ENCODE measurements at places on chromosomes 11 and 22.

DNA sequence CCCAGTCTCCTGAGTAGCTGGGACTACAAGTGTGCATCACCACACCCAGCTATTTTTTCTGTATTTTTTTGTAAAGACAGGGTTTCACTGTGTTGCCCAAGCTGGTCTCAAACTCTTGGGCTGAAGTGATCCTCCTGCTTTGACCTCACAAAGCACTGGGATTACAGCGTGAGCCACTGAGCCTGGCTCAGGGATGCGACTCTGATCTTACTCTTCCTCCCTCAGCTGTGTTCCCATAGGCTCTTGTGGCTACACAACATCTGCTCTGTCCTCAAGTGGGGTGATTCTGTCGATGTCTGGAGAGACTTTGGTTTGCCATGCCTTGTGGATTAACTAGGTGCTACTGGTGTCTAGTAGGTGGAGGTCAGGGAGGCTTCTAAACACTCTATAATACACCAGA, 127.0 kb upstream of the SERPIND1 start:
- DNase-seq = no peak

GRCh38 chr11:46505741-46506482, 87.9 kb downstream of the AMBRA1 start:
- DNase-seq = no peak

DNA sequence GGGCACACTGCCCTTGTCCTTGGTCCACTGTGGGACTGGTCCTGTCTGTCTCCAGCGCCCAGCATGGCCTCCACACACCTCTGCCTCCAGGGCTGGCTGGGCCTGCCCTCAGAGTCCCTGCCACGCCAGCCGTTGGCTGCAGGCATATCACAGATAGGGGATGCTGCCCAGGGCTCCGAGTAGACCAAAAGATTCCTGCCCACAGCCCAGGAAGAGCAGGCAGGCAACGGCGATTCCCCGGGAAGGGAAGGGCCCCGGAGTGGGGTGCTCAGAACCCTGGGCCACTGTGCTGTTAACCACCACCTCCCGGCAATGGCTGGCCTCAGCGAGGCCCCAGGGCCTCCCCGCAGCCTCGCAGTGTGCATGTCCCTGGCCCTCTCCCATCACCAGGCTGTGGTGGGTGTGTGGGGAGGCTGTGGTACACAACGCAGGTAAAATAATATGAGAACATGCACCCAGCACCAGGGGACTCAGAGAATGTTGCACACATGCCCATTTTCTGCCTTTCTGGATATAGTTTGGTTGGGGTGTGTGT, 2.2 kb downstream of the IFITM5 start:
- DNase-seq = no peak

DNA sequence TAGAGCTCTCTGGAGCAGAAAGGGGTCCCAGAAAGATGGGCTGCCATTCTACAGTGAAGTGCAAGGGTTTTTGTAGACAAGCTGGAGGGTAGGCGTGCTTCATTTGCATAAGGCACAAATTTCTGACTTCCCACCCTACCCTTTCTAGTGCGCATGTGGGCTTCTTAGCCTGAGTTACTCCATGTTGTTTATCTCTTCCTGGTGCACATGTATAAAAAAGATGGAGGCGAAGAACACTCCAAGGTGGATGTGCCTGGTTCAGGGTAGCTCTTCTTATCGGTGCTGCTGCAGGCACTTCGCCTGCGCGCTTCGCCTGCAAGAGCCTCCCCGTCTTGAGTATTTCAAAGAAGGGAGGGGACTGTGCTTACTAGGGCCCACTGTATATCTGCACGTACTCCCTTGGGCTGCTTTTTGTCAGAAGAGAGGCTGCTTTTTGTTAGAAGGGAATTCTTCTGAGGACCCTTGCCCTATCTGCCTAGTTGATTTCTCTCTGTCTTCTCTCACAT, 1047.3 kb upstream of the CNTN5 start:
- no peak for DNase-seq

DNA sequence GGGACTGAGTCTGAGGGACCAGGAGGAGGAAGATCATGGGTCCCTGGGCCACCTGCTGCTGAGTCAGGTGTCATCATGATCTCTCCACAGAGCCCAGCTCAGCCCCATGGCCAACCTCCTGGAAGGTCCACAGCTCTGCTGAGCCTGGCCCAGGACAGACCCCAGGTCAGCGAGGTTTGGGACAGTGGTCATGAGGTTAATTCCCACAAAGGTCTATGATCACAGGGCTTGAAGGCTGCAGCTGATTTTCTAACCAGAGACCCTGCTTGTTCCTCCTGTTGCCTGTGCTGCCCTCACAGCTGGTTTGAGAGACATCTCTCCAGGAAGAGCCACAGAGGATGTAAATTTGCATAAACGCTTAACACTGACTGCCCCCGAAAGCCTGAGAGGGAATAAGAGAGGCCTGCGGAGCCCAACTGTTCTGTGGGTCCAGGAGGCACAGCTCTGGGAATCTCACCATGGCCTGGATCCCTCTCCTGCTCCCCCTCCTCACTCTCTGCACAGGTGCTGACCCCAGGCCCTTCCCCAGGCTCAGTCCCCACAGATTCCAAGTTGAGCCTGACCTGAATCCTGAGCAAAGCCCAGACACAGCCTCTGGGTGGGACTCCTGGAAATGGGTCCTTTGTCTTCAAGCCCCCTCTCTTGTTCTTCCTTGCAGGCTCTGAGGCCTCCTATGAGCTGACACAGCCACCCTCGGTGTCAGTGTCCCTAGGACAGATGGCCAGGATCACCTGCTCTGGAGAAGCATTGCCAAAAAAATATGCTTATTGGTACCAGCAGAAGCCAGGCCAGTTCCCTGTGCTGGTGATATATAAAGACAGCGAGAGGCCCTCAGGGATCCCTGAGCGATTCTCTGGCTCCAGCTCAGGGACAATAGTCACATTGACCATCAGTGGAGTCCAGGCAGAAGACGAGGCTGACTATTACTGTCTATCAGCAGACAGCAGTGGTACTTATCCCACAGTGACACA, 102.8 kb downstream of the GGTLC2 start:
- no peak for DNase-seq

DNA sequence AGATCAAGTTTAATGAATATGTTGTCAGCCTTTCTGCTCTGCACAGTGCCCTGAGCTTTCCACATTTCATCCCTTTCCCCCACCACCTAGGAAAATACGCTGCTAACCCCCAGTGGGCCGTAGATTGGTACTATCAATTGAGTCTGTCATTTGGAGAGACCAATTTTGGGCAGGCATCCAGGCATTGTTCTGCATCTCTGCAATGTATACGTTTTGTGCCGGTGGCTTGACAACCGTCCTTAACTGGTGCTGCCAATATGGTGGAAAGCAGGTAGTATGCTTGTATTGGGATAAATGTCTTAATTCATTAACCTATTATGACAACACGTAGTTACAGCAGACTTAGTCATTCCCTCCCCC, 1.3 kb downstream of the ELMOD1 start:
- DNase-seq = no peak

DNA sequence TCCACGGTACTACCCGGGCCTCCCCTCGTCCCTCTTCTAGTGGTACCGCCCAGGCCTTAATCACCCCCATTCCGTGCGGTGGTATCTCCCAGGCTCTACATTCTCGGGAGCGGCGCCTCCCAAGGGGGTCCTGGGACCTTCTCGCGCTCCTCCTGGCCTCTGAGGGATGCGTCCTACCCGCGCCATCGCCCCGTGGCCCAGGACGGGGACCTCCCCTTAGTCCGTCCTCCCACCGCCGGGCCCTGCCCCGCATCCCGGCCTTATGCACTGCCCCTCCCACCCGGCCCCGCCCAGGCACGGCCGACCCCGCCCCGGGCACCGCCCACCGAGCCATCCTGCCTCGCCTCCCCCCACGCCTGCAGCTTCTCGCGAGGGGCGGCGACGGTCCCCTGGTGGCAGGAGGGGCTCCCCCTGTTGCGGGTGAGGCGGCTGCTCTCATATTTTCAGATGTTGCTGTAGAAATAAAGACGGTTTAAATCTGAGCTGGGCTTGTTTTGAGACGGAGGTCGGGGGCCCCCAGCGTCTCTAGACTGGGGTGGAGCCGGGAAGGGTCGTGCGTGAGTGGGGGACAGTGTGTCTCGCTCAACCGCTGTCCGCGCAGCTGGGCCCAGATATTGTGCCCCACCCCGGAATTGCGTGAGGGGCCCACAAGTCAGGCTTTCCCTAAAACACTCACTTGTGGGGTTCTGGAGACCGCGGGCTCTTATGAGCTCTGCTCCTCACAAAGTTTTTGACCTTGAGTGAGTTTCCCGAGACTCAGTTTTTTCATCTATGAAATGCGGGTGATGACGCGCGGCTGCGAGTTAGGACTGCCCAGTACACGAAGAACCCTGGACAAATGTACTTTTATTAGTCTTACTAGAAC, 828 bp upstream of the RAB1B start:
- peak; percentile 90 for DNase-seq

DNA sequence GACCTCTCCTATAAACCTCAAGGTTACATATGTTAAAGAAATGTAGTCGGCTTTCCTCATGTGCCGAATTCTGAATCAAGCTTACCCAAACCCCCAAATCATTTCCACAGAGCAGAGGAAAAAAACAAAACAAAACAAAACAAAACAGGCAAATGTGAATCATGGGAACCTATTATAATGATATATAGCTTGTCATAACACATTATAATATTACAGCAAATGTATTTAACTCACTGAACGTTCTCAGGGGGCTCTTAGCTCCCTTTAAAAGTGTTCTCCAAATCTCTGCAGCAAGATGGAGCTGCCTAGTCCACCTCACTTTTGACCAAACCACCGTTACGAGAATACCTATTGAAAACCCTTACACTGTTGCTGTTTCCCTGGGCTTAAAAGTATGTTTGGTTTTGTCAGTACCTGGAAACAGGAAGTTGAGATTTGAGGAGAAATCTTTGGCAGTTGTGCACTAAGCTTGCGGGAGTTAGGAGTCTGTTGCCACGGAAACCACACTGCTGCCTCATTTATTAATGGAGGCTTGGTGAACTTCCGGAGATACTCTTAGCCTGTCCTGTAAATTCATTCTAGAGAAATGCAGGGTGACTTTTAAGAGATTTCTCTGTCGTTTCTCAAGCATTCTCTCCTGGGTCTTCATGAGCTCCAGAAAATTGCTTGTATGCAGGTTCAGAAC, 167.0 kb upstream of the RASSF10 start:
- DNase-seq = peak; percentile 31

GRCh38 chr22:46777609-46777970, 15.1 kb downstream of the TBC1D22A start:
- DNase-seq = no peak

GRCh38 chr11:86456075-86456939, 81.6 kb downstream of the CCDC81 start:
- DNase-seq = peak; percentile 85

Data from iPS-NIHi11 (cell line).